ENCODE measurements at places on chromosomes 7 and 10.
A peak's percentile ranks its signal among the peaks of the same experiment; 100 is the strongest.

- no peak for DNase-seq
These were observed 212.6 kb upstream of the PRSS58 start for GRCh38 chr7:142470544-142470830.

DNA sequence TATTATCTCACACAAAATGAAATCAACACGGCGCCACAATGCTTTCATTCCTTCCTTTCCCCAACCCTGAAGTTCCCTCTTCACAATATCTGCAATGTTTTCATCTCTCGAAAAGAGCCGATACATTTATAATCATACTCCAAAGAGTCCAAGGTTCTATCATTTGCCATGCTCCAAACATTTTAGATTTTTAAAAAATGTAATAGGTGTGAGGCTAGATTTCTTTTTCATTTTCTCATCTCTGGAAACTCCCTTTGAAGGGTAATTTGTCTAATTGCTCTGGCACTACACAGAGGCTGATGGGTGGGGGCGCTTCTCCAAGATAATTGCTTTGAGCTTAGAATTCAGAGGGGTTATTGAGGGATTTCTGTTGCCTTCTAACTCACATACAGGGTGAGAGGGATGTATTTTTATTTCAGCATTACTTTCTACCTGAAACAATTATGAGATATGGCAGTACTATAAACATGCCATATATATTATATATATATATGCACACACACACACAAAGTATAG, 4.9 kb downstream of the DLX5 start:
- no peak for DNase-seq

- DNase-seq, result no peak
These were observed 41.4 kb downstream of the LAMB4 start for GRCh38 chr7:108088729-108089128.

- no peak for DNase-seq
These were observed 6.5 kb downstream of the ASL start for GRCh38 chr7:66082083-66082482.

- no peak for DNase-seq
These were observed 923.6 kb downstream of the GATA3 start for GRCh38 chr10:8978100-8978499.

GRCh38 chr7:100091411-100092181, 2.8 kb downstream of the COPS6 start:
- no peak for DNase-seq

DNA sequence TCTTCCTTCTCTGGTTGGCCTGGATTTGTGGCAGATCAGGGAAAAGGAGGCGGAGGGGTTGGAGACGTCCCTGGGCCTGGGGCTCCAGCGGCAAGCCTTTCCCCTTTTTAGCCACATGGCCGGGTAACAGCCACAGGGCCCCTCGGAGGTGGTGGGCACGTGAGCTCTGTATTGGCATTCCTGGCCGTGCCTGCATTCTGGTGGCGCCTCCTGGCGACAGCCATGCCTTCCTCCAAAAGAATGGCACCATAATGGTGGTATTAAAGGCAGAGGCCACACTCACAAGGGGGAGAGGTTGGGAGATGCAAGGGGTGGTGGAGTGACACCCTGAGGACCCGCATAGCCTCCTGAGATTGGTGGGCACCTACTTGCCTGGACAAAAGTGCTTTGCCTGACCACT, 3.0 kb upstream of the AQP1 start:
- no peak for DNase-seq

DNA sequence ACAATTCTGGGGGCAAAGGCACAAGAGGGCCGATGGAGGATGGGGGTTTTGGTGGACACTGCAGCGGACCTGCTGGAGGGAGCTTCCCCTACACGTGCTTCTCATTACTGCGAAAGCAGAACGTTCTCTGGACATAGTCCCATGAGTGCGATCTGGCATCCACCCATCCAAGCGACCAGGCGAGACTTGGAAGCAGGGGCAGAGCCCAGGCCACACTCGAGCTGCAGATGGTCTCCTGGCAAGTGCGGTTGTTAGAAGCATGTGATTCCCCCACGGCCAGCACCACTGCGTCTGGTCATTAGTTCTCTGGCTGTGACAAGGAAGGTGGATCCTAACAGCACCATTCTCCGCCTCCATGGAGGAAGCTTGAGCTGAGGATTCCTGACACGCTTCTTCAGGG, 118.4 kb upstream of the TCERG1L start:
- DNase-seq, result no peak

GRCh38 chr7:105581066-105581811, at the start of gene EFCAB10:
TSS of gene EFCAB10 (minus strand) at chr7:105581493. CDS start at chr7:105581463, 30 bp downstream.
- DNase-seq, result peak; percentile 58

DNA sequence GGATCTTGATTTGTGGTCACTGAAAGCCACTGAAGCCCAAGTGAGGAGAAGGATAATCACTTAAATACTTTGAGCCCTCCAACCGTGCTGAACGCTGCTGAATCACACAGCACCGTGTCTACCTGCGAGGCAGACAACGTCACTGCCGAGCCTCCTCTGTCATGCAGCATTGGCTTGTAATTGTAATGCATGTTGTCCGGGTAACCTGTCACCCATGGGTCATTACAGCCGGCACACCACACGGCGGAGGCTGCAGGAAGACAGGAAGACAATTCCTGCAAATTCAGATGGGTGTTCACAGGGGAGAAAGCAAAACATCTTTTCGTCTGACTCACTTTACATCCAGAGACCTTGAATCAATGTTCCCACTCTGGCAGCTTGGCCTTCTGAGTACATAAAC, 546.1 kb upstream of the FOXK1 start:
- no peak for DNase-seq

GRCh38 chr7:49845626-49846025, 72.2 kb downstream of the VWC2 start:
- no peak for DNase-seq

DNA sequence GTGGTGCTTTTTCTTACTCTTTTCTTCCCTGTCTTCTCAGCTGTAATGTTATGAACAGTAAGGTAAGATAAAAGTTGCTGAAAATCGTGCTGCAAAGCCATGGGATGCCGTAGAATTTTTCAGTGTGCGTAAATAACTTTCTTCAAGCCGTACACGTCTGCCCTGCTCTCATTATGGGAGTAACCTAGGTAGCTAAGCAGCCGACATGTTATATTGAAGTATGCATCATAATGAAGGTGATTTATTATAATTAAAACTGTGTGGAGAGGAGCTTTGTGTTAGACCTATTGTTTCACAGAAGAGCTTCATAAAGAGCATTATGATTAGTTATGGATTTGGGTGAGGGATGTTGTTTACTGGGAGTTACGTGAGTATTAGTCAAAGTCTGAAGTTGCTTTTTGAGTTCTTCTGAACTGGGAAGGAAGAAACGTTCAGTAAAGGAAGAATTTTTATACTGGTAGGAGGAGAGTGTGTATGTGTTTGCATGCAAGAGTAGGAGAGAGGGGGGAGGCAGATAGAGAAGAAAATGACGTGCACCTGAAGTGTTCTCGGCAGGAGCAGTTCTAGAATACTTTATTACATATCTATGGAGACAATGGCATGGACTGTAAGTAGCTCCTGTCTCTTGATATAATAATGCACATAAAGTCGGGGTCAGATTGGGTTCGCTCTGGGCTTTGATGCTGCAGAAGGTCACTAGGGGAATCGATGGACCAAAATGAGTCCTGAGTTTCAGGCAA, 56.3 kb downstream of the POU6F2 start:
- DNase-seq, result no peak

DNA sequence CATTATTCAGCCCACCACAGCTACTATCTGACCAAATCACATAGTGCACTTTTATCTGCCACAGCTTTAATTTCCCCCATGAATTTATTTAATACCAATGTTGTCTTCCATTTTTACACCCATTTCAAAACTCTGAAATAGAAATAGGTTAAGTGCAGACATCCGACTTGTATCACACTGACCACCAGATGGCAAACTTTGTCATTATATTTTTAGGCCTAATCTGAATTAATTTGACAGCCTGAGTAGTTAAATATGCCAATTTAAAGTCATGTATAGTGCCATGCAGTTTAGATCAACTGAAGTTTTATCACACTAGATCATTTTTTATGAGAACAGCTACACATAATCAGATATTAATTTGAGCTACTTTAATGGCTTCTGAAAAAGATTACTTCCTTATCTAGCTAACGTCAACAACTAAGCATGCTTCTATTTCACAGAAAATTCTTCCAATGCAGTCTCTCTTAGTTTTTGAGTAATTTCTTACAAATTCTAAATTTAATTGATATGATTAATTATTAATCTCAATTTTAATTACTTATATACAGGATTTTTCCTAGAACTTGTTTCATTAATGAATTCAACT, 566.4 kb downstream of the GFRA1 start:
- DNase-seq, result no peak

- DNase-seq, result no peak
These were observed 96.5 kb downstream of the ARMH3 start for GRCh38 chr10:101959346-101959916.

GRCh38 chr10:28296023-28296422, 6.8 kb downstream of the MPP7 start:
- DNase-seq, result no peak

- no peak for DNase-seq
These were observed 45.7 kb downstream of the KIAA1549 start for GRCh38 chr7:138935465-138936011.

DNA sequence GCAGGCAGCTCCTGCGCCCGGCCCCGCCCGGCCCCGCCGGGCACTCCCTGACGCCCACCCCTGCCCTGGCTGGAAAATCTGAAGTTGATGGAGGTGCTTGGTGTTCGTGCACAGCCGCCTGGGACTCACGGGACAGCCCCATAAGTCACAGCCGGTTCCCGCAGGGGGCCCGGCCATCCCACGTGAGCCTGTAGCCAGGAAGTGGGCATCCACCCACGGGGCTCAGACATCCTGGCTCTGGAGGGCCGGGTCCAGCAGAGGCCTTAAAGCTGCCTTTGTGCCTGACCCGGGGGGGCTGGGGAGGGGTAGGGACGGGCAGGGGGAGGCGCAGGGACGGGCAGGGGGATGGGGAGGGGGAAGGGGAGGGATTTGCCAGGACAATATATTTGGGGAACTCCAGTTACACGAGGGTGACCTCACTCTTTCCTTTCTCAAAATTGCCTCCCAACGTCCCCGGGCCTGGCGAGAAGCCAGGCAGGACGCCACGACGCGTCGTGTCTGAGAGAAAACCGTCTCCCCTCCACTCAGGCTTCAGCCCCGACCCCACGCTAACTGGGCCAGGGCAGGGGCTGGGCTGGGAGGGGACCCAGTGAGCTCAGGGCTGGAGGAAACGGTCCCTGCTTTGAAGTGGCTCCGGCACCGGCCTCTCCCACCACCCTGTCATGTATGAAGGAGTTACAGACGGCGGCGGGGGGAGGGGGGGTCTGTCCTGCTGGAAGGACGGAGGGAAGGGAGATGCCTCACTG, 82.1 kb upstream of the PDGFA start:
- peak; percentile 63 for DNase-seq

- no peak for DNase-seq
These were observed 4.0 kb upstream of the LFNG start for GRCh38 chr7:2515424-2516193.

GRCh38 chr7:141737118-141737835, 881 bp upstream of the SSBP1 start:
- DNase-seq, result no peak

- DNase-seq, result no peak
These were observed 105.6 kb upstream of the COL1A2 start for GRCh38 chr7:94289071-94289470.

- DNase-seq, result no peak
These were observed 120.3 kb downstream of the ITIH5 start for GRCh38 chr10:7546385-7546967.

DNA sequence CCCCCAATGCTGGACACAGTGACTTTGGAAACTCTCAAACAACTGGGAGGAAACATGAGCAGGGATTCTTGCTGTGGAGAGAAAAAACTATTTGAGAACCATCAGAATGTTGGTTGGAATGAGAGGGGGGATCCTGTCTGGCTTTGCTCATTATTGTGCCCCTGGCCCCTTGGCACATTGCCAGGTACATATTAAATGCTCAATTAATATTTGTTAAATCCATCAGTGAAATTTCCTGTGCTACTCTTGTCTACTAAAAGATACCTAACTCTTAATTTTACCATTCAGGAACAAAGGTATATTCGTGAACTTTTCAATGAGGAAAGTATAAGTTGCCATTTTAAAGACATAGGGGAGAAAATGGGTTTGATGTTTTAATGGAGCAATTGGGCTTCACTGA, 329.4 kb downstream of the OTUD1 start:
- no peak for DNase-seq

GRCh38 chr10:92688927-92689662, 660 bp upstream of the HHEX start:
- no peak for DNase-seq

DNA sequence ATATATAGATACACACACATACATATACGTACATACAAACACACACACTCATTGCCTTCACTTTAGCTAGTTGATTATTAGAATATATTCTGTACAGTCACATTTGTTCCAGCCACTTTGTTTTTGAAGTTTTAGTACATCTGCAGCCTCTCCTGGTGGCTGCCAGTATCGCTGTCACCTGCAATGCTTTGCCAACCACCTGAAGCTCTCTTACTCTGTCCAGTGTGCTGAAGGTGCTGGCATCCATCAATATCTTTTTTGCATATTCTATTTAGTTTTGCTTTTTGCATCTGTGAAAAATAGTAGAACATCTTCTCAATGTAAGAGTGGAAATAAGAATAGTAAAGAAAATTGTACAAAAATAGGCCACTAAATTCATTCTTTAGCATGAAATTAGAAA, 388.6 kb downstream of the EXOC4 start:
- no peak for DNase-seq

- DNase-seq, result no peak
These were observed 1.1 kb downstream of the FKBP9 start for GRCh38 chr7:32958046-32959025.

GRCh38 chr7:73517241-73517995, 4.7 kb downstream of the BAZ1B start:
- DNase-seq, result no peak

GRCh38 chr7:34277803-34278199, 372.5 kb downstream of the BMPER start:
- no peak for DNase-seq

DNA sequence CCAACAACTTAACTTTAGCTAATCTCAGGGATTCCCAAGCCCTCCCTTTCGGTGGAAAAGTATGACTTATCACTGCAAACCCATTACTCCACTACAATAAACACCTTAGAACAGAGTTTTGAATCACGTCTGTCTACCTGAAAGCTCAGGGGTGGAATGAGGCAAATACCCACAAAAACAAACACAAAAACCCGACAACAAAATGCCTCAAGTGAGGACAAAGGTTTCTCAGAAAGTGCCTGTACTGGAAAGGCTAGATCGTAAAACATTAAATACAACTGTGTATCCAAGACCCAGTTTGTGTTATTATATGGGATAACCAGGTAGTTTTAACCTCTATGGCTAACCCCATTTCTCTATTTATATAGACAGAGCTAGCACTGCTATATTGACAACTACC, 26.0 kb downstream of the MKRN1 start:
- DNase-seq, result no peak

DNA sequence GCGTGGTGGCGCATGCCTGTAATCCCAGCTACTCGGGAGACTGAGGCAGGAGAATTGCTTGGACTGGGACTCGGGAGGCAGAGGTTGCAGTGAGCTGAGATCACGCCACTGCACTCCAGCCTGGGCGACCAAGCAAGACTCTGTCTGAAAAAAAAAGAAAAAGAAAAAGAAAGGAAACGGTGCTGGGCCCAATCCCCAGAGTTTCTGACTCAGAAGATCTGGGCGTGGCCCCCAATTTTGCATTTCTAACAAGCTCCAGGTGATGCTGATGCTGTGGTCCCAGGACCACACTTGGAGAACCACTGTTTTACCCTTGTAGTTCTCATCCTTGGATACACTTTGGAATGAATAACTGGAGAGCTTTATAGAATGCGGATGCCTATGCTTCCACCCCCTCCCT, 79.0 kb downstream of the C10orf105 start:
- DNase-seq, result no peak
